Activated CD4-positive, alpha-beta T cell treated with anti-CD3 and anti-CD28 coated beads for 1 hour (primary cell): ENCODE measurements at places on chromosomes 7 and 10.

- DNase-seq = no peak
These were observed 3.3 kb downstream of the GDF2 start for GRCh38 chr10:47325303-47326291.

GRCh38 chr7:137001041-137001440 is 132.6 kb downstream of the CHRM2 start:
- no peak for DNase-seq

GRCh38 chr10:78944723-78945312 is 123.9 kb upstream of the ZMIZ1 start:
- DNase-seq = no peak

GRCh38 chr10:110414548-110415309 is 83.0 kb upstream of the DUSP5 start:
- peak; percentile 83 for DNase-seq

DNA sequence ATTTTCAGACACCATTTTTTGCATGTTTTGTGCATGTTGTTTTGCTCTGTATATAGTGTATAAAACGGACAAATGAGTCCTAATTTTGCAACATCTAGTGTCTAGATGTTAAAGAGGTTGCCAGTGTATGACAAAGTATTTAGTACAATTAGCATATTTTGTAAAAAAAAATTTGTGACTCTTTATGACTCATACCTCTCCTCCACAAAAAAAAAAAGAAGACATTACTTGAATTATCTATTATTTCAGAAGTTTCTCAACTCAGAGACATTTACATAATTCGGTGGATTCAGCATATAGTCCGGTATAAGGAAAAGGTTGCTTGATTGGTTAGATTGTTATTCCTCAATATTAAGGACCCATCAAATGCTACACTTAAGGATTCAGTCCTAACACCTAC is 26.0 kb downstream of the NUP42 start:
- DNase-seq = no peak

GRCh38 chr10:210297-210696 is 75.0 kb downstream of the ZMYND11 start:
- DNase-seq = no peak

GRCh38 chr7:158372400-158373342 is 215.0 kb downstream of the PTPRN2 start:
- DNase-seq = no peak

DNA sequence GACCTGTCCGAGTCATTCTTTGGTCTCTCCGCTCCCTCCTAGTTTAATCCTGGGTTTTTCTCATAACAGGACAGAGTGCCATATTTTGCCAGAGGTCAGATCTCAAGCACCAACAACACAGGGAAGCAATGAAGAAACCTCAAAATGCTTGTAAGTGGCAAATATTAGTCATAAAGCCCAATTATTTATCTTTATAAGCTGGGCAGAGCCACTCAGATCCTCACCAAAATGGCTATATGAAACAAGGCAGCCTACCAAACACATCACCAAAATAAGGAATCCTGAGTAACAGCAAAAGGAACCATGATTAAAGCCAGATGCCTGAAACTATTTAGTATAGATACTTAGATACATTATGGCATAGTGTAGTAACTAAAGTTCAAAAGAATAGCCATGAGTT is 4.7 kb downstream of the ECD start:
- no peak for DNase-seq

GRCh38 chr7:2571409-2571808 is 12.6 kb downstream of the IQCE start:
- no peak for DNase-seq

GRCh38 chr7:141132671-141133070 is 58.8 kb downstream of the TMEM178B start:
- DNase-seq = no peak

DNA sequence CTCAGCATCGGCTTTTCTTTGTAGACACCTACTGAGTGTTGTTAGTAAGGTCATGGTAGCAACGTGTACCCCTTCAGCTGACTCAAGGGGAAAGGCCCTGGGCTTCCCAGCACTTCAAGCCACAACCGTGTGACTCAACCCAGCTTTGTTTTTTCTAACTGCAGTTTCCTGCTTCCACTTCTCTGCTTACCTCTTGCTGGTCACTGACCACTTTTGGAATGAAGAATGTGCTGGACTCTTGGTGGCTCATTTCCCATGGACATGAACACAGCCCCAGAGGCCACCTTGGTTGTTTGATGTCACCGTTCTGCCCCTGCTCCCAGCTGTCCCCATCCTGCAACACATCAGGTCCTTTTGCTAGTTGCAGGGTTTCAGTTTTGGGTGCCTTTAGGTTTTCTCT is 69.5 kb upstream of the ZNF438 start:
- DNase-seq = peak; percentile 35

GRCh38 chr7:24917510-24918239 is 62.3 kb downstream of the OSBPL3 start:
- DNase-seq = no peak

- DNase-seq = no peak
These were observed 132.8 kb downstream of the SUGCT start for GRCh38 chr7:40267583-40267982.
